ENCODE measurements at places on chromosomes 11 and 22.

DNA sequence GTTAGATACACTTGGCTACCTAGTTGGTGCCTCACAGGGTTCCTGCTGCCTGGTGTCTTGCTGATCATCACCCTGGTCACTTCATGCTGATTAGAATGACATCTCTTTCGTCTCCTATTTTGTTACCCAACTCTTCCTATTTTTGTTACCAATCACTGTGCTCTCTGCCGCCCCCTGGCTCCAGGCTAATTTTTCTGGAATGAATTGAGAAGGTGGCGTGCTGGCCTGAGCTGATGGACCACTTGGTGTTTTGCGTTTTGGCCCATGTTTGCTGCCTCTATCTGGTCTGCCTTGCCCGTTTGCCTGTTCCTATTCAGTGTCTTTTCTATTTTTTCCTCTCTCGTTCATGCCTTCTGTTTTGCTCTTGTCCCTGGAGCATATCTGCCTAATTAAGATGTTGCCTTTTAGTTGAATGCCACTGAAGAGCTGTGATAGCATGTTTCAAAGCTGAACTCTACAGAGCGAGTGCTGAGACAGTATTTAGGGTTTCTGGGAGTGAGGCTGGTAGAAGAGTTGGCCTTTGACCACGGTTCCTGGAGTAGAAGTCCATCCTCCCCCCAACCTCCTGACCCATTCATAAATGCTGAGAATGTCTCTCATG lies 5.9 kb upstream of the ATF4 start:
- peak; percentile 71 for DNase-seq

GRCh38 chr22:38751422-38752346 lies 4.1 kb downstream of the SUN2 start:
- peak; percentile 72 for DNase-seq

GRCh38 chr11:116702772-116703385 lies 69.9 kb downstream of the BUD13 start:
- DNase-seq = no peak

DNA sequence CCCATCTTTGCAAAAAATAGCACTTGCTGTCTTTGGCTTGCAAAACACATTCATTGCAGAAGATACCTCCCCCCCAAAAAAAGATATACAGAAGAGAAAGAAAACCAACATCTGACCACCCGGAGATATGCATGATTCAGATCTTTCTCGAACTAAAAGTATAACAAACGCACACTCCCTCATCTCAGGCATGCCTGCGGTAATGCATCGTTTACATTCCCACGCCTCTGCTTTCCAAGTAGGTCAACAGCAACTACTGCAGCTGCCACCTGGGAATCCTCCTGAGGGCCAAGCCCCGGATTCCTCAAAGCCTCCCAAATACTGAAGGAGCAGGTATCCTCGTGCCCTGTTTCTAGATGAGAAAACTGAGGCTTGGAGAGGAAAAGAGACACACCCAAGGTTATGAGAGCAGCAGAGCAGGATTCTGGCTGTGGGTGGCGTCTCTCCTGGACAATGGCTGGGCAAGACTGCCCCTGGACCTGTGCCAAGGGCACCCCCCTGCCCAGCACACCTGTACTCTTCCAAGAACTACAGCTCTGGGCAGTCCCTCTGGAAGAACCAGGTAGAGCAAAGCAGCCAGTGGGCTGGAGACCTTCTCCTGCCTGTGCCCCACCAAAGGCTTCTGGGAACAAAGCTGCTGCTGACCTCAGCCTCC lies 38.1 kb downstream of the NUP50 start:
- DNase-seq = no peak

- DNase-seq = no peak
Observed at GRCh38 chr11:13327421-13327820, 49.8 kb downstream of the BMAL1 start.

- DNase-seq = no peak
Observed at GRCh38 chr11:125001079-125001778, 47.2 kb downstream of the CCDC15 start.

DNA sequence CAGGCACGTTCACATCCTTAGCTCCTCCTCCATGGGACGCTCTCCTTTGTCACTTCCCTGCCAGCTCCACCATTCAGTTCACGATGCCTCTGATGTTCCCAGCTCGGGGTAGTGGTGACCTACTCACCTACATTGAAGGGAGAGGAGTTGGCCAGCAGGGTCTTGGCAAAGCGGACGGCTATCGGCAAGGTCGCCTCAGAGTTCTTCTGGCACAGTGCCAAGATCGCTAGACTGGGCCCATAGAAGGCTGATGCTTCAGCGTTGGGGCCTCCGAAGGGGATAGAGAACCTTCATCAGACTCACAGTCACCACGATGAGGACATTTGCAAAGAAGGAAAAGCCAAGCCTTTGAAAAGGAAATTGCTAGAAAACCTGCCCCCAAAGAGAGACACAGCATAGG lies 3.0 kb downstream of the CBLIF start:
- no peak for DNase-seq

- no peak for DNase-seq
Observed at GRCh38 chr11:130189492-130190210, 30.1 kb downstream of the ST14 start.

- no peak for DNase-seq
Observed at GRCh38 chr22:35072925-35073324, 7.0 kb downstream of the ISX start.

DNA sequence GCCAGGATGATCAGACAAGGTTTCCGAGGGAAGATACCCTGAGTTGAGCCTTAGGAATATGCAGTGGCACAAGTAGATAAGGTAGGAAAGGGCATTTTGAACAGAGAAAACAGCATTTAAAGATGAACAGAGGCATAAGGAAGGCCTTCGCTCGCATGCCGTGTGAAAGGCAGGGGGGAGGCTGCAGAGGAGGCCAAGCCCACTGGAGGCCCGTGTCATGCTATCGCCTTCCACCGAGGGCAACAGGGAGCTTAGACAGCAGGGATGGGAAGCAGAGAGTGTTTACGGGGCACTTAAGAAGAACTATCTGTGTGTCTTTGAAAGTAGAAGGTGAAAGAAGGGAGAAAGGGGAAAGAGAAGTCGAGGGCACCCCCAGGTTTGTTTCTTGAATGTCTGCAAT lies 148.3 kb downstream of the PKNOX2 start:
- no peak for DNase-seq

- no peak for DNase-seq
Observed at GRCh38 chr11:61911701-61912529, 5.5 kb downstream of the RAB3IL1 start.

DNA sequence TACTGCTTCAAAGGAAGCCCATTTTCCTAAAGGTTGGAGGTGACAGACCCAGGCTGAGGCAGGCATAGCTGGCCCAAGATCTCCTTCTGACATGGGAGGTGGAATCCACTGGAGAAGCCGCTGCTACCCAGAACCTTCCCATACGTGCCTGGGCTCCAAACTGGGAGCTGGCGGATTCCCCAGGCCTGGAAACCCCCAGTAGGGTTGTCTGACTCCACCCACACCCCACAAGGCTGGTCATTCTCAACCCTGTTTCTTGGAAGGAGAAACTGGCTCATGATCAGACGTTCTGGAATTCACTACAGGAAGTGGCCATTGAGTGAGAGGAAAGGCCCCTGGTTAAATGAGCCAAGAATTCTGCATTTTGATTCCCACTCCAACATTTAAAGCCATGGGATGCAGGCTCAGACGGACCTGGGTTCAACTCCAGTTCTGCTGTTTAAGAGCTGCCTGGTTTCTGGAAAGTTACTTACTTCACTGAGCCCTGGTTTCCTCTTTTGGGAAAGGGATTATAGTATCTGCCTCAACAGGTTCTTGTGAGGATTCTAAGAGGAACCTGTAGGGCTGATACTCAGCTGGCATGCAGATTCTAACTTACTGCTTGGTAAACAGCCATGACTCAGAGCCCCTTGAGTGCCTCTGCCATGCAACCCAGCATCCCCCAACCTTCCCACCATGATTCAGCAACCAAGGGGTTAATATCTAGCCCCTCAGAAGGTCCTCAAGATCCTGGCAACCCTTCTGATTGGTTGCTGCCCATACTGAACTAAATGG lies 19.4 kb upstream of the TSKU start:
- no peak for DNase-seq

GRCh38 chr11:61827571-61828378 lies at the start of gene FADS2:
TSS of gene FADS2 (plus strand) at chr11:61828300. CDS start at chr11:61828391, 91 bp downstream.
- DNase-seq = peak; percentile 77

- no peak for DNase-seq
Observed at GRCh38 chr11:19349340-19350025, 108.7 kb upstream of the E2F8 start.

DNA sequence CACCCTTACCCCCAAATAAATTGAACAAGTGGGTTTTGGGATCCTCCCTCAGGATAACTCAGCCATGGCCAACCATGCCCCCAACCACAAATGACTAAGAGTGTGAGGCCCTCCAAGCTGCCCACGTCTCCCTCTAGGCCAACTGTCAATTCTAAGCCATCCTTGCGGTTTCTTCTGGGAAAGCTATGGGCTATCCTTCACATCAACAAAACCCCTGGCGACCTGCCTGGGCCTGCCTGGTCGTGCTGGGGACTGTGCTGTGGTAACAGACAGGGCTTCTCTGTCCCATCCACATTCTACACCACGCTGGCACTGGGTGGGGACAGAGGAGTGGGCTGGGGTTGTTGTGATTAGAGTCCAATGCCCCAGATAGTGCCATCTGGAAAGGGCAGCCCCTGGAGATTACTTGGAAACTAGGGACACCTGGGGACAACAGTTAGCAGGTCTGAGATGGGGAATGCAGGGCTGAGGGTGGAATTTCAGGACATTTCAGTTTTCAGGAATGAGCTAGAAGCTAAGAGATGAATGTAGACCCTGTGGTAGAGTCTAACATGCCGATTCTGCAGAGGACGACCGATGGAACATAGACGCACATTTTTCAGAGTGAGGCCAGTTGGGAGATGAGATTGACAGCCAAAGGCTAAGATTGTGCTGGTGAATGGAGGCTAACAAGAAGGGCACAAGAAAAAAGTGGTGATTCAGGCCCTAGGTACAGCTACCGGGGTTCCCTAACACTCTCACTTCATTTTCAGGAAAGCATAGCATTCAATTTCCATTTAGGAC lies 131.9 kb downstream of the RASSF10 start:
- DNase-seq = no peak

GRCh38 chr11:122628810-122629555 lies 26.5 kb upstream of the UBASH3B start:
- DNase-seq = peak; percentile 74

DNA sequence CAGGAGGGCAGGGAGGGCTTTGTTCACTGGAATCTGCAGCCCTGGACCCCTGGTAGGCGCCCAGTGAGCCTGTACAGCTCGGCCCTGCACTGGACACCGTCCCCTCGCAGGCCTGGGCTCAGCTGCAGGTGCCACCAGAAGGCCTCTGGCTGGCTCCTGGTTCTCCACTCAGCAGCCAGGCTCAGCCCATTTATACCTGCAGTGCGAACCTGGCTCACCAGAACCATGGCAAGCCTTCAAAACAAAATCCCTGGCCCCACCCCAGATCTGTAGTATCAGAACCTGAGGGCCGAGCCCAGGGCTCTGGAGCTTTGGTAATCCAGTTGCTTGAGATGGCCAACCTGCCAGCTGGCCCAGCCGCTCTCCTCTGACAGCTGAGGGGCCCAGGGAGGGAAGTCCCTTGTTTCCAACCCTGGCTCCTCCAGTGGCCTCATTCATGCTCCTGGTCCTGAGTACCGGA lies 870 bp upstream of the FREY1 start:
- no peak for DNase-seq

GRCh38 chr22:27627444-27627833 lies 174.1 kb downstream of the MN1 start:
- no peak for DNase-seq

DNA sequence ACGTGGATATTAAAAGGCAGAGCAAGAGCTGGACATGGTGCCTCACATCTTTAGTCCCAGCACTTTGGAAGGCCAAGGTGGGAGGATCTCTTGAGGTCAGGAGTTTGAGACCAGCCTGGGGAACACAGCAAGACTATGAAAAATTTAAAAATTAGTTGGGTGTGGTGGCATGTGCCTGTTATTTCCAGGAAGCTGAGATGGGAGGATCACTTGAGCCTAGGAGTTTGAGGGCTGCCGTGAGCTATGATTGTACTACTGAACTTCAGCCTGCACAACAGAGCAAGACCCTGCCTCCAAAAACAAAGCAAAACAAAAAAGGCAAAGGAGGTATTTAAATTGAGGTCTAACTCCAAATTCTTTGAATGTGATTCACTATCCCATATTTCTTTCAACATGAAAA lies 23.5 kb downstream of the RDX start:
- no peak for DNase-seq

- DNase-seq = peak; percentile 57
Observed at GRCh38 chr22:46576556-46577367, 39.3 kb upstream of the CELSR1 start.

DNA sequence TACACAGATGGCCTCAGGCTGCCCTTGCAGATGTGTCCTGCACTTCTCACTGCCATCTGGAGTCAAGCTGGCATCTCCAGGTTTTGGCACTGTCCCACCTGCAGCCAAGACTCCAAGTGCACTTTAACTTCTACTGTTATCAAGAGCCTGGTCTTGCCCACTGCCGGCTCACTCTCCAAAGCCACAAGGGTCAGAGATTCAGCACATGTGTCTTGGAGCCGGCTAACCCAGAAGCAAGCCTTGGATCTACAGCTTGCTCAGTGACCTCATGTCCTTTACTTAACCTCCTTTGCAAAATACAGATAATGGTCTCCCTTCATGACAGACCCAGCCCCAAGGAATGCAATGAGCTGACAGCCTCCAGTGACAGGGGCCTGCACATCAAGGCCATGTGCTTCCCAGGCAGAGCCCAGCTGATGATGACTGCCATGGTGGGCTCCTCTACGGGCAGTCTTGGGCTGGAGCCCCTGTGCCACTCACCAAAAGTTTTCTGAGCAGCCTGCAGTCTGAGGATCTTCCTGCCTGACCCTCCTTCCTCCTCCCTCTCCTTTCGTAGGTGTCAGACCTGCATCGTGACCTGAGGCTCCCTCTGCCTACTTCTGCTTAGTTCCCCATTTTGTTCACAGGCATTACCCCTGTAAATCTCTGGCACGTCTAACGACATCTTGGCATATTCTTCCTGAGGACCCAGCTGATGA lies 9.0 kb downstream of the TP53AIP1 start:
- no peak for DNase-seq

- DNase-seq = no peak
Observed at GRCh38 chr11:16825968-16826367, 87.5 kb downstream of the C11orf58 start.

GRCh38 chr11:15613789-15614188 lies 499.1 kb downstream of the INSC start:
- no peak for DNase-seq

GRCh38 chr11:11451501-11452005 lies 98.5 kb upstream of the CSNK2A3 start:
- no peak for DNase-seq

Measured in activated CD4-positive, alpha-beta T cell treated with anti-CD3 and anti-CD28 coated beads, Interleukin-2, amount 50 U/mL, for 48 hours (primary cell).